ENCODE measurements at places on chromosomes 11 and 22.

DNA sequence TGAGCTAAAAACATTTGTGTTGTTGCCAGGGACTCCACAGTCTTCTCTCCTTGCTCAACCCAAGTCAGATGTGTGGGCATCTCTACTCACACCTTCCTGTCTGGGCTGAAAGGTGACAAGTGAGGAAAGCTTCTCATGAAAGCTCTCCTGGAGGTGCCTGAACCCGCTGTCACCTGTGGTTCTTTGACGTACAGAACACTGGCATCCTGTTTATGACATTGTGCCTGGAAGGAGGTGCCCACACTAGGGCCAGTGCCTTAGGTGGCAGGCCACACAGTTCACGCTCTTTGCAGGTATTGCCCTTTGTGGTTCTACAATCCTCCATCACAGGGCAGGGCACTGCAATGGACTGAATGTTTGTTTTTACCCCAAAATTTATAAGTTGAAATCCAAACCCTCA lies 108.5 kb downstream of the CD44 start:
- no peak for DNase-seq

DNA sequence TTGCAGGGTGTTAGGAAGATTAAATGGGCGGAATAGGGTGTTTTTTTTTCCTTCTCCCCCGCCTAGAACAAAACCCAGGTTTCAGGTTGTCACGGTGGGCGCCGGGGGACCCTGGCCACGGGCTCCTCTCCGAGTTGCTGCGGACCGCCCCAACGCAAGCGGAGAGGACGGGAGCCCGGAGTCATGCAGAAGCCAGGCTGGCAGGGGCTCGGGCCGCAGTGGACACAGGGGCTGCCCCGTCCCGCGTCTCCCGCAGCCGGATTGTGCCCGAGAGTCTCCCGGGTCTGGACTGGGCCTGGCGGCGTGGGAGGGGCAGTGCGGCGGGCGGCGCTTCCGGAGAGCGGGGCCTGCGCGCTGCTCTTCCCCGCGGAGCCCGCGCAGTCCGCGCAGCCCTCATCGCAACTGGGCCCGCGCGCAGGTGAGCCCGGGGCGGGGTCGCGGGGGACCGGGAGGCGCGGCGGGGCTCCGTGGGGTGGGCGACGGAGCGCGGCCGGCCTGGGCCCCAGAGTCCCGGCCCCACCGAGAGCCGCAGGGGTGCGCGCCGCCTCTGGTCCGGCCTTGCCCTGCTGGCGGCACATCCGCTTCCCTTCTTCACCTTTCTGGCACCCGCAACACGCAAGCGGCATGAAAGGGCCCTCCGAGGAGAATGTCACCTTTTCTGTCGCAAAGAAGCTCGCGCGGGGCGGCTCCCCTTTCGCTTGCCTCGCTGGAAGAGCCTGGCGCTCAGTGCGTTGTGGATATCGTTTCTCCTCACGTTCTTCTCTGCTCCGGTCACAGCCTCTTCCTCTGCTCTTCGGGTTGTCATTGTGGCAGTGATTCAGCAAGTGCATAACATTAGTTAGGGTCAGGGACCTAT lies at the start of gene TIRAP:
Gene TIRAP, plus strand, starts transcription at position 358 of the 856 bp plus-strand sequence. CDS start 7,802 bp downstream, outside the sequence.
- no peak for DNase-seq

GRCh38 chr11:99275521-99275920 lies 254.8 kb downstream of the CNTN5 start:
- DNase-seq, result no peak

- no peak for DNase-seq
These were observed 33.9 kb downstream of the SWAP70 start for GRCh38 chr11:9697766-9698165.

DNA sequence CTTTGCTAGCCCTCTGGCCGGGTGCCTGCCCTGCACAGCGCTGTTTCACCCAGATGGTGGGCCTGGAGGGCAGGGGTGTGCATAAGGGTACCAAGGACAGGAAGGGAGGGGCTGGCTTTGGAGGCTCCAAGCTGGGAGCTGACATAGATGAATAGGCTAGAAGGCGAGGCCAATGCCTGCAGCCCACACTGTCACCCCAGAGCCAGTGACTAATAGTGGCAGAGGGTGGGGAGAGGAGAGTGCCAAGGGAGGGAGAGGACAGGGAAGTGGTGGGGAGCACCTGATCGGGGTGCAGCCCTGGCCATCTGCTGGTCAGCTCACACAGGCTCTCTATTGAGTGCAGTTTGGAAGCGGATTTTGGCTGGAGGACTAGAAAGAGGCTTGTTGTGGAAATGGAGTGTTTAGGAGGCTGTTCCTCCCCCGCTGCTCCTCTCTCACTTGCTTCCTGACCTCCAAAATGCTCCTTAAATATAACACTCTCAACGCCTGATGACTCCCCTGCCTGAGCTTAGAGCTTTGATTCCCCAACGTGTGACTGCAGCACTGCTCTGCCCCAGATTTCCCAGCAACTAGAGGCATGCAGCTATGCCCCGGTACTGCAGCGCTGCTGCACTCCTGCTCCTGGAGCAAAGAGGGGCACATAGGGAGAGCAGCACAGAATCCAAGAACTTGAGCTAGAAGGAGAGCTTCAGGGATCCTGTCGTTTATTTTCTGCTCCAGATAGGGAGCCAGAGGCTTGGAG lies 89.2 kb downstream of the GRAMD1B start:
- no peak for DNase-seq

- DNase-seq, result no peak
These were observed 391.1 kb downstream of the ETS1 start for GRCh38 chr11:128196235-128196634.

DNA sequence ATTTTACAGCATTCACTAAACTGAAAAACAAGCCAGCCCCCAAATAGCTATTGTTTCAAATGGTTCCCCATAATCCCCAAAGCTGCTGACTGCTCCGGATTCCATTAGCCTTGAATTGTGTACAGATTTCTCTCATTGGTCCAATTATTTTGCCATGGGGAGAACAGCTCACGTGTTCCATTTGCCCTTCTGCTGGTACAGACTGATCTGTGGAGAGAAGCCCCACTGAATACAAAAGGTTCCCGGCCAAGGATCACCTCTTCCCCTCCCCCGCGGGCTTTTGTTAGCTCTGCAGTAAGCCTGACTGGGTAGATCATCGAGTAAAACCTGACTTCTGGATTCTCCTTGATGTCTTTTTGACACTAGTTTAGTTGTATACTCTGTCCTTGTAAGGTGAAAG lies 9.1 kb upstream of the MAPK8IP1 start:
- no peak for DNase-seq

DNA sequence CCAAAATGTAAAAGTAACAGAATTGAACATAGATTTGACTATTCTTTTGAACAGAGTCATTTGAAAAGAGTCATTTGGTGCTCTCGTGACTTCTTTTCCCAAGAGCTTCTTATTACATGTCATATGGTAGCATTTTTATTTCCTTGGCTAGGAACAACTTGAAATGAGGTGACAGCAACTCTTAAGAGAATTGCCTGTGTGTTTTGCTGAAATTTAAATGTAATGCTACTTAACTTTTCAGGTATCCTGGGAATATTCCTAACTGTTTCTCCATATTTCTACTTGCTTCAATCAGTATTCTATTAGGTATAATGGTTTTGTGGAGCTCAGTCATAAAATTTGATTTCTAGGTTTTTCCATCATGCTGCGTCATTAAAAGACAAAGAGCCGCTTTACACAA lies 700.7 kb downstream of the LUZP2 start:
- DNase-seq, result no peak

DNA sequence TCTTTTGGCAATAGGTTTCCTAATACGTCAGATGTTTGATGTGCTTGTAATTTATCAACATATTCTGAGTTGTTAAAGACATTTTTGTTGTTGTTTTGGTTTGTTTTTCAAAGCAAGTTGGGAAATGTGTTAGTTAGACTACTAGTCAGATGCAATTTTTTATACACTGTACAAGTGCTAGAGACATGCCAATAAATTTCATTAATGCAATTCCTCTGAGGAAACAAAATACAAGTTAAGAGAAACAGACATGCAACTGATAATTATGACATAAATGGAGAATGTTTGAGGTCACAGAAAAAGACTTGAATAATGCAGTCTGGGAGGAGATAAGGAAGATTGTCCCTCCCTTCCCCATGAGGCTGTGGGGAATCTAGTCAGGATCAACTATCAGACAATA lies 5.9 kb downstream of the OR51T1 start:
- DNase-seq, result no peak

Measured in SIG-M5 (cell line).